ENCODE measurements at places on chromosomes 11 and 22.

DNA sequence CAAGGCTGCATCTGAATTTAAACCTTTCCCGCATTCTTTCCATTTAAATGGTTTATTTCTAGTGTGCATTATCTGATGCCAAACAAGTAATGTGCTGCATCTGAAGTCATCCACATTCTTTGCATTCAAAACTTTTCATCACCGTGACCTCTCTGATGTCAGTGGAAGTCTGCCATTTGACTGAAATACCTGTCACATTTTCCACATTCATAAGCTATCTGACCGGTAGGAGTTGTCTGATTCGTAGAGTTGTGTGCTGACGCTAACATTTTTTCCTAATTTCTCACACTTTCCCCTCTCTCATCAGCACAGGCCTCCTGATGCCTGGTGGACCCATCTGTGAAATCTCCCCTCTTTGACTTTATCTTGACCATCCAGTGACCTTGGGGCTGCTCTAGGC lies 79.9 kb upstream of the BARX2 start:
- DNase-seq: no peak

GRCh38 chr11:66979336-66979980 lies 4.4 kb downstream of the C11orf86 start:
- no peak for DNase-seq

DNA sequence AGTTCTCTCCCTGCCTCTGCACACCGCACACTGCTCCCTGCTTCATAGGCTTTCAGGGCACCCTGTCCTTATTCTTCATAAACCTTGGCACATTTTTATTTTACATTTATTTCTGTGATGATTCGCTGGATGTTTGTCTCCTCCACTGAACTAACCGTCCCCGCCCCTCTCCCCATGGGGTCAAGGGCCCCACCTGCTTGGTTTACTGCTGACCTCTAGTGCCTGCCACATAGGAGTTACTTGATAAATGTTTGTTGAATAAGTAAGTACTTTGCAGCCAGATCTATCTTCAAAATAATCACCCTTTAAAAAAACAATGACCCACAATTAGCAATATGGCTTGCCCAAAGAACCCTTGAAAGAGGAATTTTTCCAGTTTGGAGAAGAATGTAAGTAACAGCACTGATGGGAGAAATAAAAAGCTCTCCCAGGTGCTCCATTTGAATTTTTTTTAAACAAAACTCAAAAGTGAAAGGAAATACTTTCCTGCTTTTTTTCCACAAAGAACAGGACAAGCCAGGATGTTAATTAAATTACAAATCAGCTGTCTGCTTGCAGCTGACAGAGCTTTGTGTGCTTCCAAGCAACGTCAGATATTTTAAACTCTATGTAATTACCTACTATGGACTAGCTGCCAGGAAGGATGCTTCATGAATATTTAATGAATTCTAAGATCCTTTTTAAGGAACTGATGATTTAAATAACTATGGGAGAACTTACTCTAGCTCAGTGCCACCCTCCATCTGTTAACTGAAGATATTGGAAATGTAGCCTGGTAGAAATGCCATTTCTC lies 1083.6 kb downstream of the DLG2 start:
- DNase-seq: no peak

- no peak for DNase-seq
Observed at GRCh38 chr11:57647372-57647771, 2.3 kb downstream of the YPEL4 start.

DNA sequence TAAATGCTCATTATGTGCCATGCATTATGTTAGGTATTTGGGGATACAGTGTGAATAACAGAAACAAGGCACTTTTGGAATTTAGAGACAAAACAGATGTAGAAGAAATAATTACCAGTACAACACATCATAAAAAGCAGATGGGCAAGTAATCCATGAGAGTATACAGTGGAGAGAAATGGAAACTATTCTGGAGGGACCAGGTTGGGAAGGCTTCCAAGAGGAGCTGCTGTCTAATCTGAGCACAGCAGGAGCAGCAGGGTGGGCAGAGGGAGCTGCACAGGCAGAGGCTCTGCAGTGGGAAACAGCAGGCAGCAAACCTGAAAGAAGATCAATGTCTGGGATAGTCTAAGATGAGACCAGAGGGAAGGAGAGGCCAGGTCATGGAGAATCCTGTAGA lies 268.7 kb upstream of the CCDC90B start:
- DNase-seq: no peak

DNA sequence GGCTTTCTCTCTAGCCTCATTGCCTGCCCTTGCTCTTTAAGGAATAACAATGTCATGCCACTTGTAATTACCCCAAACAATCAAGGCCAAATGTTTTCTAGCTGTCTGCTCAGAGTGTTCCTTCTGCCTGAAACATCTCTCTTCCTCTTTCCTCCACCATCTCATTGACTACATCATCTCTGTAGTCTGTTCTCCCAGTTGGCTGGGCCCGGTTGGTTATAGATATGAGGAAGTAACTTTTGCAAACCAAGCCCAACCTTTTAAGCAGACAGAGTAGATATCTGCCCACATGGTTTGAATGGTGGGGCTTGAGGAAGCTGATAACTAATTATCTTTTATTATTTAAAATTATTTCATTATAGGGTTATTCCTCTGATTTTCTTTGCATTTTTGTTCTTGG lies 104.5 kb downstream of the NTM start:
- no peak for DNase-seq

Data from AML-193 (cell line).